ENCODE measurements at places on chromosomes 6 and 20.
A peak's percentile ranks its signal among the peaks of the same experiment; 100 is the strongest.

DNA sequence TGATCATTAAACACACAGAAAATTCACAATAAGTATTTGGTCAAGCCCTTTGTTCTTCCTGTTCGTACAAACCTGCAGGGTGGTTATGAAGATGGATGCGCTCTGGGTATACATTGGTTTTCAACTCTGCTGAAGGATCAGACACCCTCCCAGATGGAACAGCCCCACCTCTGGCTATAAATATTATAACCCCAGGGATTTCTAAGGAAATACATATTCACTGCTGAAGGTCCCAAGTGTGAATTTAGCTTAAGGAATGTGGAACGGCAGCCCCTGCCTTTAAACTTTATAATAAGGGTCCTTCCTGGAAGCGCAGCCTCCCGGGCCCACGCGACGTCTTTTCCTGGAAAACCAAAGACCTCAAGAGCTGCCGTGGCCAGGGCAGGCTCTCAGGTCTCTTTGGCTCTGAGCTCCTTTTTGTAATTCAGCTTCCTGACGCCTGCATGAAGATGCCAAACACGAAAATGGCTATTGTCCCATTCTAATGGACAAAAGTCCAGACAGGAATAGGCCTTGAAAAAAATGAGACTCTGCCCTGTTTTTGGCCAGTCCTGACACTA lies 172.4 kb upstream of the SSTR4 start:
- DNase-seq = peak; percentile 37

DNA sequence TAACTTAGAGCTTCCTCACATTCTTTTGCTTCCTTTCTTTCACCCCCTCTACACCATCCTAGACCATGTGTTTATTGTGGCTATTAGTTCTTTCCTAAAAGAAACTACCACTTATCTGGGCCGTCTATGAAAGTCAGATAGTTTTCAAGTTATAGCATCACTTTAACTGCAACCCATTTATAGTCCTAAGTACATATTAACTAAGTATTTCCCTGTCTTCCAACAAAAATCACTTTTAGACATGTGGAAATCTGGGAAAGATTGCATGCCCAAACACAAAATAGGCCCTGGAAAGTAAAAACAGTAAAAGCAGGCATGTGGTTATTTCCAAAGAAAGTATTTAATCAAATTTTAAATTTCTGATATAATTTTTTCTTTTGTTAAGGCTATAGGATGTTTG lies 5.5 kb downstream of the MYLIP start:
- no peak for DNase-seq

- no peak for DNase-seq
These were observed 717.8 kb upstream of the HS3ST5 start for GRCh38 chr6:115060581-115060980.

GRCh38 chr20:33769043-33769442 lies 37.2 kb downstream of the ZNF341 start:
- no peak for DNase-seq

DNA sequence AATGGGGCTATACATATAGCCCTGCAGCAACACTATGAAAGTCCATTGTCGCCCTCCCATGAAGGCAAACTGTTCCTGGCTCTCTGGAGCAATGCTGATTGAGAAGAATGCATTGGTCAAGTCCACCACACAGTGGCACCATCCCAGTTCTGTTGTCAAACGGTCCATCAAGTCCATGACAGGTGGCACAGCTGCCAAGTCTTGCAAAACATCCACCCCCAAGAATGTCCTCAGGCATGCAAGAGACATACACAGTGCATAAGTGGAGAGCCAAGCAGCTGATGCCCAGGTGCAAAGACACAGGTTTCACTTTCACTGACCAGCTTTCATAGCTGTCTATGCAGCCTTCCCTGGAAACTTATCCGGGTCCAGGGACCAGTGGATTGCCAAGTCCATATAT lies 17.5 kb downstream of the ZNF391 start:
- no peak for DNase-seq

DNA sequence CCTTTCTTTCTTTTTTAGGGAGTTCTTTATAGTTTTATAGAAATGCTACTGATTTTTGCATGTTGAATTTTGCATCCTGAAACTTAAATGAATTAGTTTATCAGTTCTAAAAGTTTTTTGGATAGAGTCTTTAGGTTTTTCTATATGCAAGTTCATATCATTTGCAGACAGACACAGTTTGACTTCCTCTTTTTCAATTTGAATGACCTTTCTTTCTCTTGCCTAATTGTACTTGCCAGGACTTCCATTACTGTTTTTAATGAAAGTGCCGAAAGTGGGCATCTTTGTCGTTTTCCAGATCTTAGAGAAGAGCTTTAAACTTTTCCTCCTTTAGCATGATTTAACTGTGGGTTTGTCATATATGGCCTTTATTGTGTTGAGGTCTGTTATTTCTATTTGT lies 21.1 kb upstream of the EDN1 start:
- DNase-seq = no peak

- DNase-seq = no peak
These were observed 920.0 kb downstream of the TFAP2A start for GRCh38 chr6:9494864-9495263.

DNA sequence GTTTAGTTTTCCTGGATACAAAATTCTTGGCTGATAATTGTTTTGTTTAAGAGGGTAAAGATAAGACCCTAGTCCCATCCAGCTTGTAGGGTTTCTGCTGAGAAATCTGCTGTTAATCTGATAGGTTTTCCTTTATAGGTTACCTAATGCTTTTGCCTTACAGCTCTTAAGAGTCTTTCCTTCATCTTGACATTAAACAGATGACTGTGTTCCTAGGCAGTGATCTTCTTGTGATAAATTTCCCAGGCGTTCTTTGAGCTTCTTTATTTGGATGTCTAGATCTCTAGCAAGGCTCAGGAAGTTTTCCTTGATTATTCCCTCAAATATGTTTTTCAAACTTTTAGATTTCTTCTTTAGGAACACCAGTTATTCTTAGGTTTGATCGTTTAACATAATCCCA lies 134.0 kb downstream of the MAP3K4 start:
- DNase-seq = no peak

GRCh38 chr6:3294921-3295871 lies 36.4 kb downstream of the PSMG4 start:
- no peak for DNase-seq

GRCh38 chr20:55172310-55173002 lies 697.1 kb downstream of the DOK5 start:
- no peak for DNase-seq

GRCh38 chr6:161954077-161954476 lies 680.2 kb upstream of the AGPAT4 start:
- no peak for DNase-seq

GRCh38 chr6:169265486-169266131 lies 12.0 kb upstream of the THBS2 start:
- no peak for DNase-seq

DNA sequence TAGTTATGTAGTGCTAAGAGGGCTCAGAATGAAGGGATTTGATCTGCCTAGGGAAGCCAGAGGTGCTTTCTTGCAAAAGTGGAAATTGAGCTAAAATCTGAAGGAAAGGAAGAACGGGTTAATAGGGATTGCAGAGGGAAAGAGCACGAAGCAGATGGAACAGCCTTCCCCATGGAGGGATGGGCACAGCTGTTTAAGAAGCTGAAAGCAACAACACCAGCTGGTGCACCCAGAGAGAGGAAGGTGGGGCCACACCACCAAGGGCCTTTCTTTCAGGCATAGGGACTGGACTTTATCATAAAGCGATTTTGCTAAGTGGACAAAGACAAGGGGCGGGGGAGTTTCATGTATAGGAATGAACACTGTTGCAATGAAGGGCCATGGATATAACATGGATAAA lies 65.8 kb upstream of the SNRPB2 start:
- no peak for DNase-seq

DNA sequence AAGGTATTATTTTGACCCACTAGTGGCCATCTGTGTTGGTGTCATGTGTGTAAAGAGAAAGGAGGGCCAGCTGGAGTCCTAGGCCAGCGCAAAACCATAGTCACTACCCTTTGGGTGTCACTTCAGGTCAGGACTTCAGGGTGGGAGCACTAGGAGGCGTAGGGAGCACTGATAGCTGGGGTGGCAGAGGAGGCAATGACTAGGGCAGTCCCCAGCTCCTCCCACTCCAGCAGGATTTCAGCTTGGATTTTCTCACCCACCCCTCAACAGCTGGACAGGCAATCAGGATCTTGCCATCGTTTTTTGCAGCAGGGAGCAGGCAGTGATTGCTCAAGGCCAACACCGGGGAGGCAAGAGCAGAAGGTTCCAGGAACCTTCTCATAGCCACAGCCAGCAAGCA lies 4.2 kb upstream of the HLA-DOA start:
- DNase-seq = no peak

- no peak for DNase-seq
These were observed 116.1 kb downstream of the CEBPB start for GRCh38 chr20:50306478-50307423.

- DNase-seq = no peak
These were observed 1.5 kb downstream of the PABPC1L start for GRCh38 chr20:44911264-44911921.

DNA sequence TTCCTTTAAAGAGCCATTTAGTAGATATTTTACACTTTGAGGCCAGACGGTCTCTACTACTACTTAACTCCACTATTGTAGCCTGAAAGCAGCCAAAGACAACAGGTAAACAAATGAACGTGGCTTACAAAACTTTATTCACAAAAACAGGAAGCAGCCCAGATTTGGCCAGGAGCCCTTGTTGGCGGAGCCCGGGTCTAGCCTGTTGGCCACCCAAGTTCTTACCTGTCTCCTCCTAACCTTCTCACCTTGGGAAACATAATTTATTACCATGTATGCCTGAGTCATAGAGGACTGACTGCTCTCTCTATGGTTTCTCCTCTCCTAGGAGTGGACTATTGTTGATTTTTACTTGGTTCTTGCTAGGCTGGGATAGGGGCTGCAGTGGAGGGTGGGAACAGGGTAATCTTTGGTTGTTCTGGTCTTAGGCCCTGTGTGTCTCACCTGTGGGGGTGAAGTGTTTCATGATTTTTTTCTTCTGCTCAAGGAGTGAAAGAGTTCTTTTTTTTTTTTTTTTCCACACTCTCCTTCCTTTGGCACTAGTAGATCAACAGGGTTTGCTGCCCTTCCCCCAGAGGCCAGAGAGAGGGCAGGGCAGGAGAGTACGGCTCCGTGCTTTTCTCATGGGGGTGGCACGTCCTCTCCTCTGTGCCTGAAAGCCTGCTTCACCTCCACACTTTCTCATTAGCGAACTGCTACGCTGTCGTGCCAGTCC lies 90.0 kb downstream of the RPP40 start:
- DNase-seq = no peak

DNA sequence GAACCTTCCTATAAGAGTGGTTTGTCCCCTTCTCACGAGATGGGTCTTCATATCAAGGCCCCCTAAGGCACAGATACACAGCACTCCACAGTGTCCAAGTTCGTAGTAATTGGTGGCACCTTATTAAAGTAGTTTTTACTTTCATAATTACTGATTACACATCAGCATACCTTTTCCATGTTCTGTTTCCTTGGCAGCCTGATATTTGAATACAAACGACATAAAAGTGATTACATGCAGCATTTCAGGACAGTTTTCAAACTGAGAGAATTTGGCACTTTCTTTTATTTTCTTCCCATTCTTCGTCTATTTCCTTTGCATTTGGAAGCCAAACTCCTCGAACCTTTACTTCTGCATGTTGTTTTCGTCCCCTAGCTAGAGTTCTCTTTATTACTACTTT lies 139.7 kb downstream of the MTHFD1L start:
- DNase-seq = no peak

- no peak for DNase-seq
These were observed 183.1 kb downstream of the GMPR start for GRCh38 chr6:16421462-16421960.

- no peak for DNase-seq
These were observed 44.0 kb downstream of the B4GALT5 start for GRCh38 chr20:49669601-49670189.

- no peak for DNase-seq
These were observed 93.2 kb downstream of the FOXF2 start for GRCh38 chr6:1482381-1483166.

- DNase-seq = no peak
These were observed 71.3 kb upstream of the SOX4 start for GRCh38 chr6:21522143-21522747.

GRCh38 chr6:35488517-35488862 lies 8.4 kb downstream of the TEAD3 start:
- no peak for DNase-seq

DNA sequence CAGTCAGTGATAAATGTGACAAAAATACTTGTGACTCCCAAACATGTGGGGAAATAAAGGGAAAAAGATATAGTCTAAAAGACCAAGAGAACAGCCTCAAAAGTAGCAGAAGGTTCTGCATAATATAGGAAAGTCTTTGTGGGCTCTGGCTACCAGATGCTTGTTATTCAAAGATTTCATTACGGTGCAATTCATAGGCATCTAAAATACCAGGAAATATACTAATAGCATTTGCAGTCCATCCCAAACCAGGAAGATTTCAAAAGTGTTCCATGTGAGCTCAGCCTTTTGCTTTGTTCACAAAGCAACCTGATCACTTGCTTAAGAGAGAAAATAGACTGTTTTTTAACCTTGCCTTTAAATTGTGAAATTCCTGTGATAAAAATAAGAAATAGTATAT lies 506.7 kb upstream of the MARCKS start:
- no peak for DNase-seq

DNA sequence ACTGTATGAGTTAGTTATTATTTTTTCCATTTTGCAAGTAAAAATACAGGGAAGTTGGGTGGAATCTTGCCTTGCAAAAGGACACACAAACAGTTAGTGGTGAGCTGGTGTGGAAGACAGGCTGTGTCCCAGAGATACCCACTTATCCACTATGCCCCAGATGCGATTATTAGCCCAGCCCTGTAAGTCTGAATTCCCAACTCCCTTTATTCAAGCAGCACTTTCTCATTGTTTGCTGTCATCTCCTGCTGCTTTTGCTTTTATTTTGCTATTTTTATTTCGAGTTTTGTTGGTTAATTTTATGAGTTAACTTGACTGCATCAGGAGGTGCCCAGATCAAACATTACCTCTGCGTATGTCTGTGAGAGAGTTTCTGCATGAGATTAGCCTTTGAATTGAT lies 239.4 kb downstream of the DOK5 start:
- no peak for DNase-seq

DNA sequence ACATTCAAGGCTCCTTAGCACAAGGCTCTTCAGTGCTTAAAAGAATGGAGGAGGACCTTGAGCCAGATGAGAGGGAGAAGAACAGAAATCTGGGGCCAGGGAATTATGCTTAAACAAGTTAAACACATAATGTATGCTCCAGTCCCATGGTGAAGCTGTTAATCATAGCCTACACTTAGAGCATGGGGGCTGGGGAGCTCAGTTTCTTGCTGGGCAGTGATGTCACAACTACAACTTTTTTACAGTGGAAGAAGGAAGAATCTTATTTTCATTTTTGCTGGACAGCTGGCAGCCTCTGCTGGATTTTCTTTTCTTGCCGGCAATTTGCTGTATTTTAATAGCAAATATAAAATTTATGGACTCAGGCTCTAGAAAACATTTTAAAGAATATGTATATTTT lies 432.5 kb downstream of the CD109 start:
- no peak for DNase-seq

GRCh38 chr20:33031531-33031930 lies at the start of gene BPIFB6:
TSS of gene BPIFB6 (plus strand) at chr20:33031648. CDS start at chr20:33031648, 0 bp downstream.
- no peak for DNase-seq

DNA sequence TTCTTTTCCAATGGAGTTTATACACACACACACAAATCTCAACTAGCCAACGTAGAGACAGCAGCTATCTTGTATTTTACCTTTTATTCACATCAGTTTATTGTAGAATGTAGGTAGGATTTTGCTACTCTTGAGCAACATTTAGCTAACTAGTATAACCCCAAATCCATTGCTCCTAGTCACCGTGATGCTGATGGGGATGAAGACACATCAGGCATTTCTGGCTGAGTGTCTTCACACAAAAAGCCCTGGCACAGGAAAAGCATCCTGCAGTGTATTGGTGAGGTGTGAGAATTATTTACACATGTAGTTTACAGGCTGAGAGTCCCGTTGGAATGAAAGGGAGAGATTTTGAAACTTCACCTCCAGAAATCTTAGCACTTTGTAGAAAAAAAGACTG lies 65.9 kb upstream of the FBXL4 start:
- DNase-seq = no peak

Data from left ventricle myocardium inferior (tissue), 1 donor.